ENCODE measurements at places on chromosomes 4 and X.

GRCh38 chr4:79450053-79450452 is 42.0 kb upstream of the GK2 start:
- no peak for ATAC-seq

DNA sequence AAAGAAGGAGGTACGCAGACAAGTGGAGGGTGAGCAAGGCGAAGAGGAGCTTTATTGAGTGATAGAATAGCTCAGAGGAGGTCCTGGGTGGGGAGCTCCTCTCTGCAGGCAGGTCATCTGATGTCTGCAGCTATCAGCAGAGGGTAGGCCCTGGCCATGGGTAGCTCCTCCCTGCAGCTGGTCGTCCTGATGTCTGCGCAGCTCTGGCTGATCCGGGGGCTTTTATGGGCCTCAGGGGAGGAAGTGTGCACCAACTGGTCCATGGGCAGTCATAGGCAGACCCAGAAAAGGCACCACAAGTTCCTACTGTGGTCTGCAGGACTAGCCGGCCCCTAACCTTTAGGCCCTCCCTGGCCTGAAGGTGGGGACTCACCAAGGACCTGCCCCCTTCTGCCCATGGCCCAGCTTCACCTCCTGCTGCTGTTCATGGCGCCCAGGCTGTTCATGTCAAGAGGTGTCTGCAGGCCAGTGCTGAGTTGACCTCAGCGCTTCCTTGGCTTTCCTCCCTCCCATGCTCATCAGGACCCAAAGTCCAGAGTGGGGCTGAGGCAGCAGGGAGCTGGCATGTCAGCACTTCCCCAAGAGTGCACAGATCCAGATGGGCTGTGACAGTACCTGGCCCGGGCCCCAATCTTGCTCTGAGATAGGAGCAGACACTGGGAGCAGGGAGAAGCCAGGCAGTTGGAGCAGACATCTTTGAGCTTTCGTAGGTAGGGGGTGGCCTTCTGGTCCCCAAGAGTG is 46.1 kb downstream of the ARAP2 start:
- ATAC-seq, result no peak

GRCh38 chrX:68894142-68894512 is 65.3 kb downstream of the EFNB1 start:
- no peak for ATAC-seq

DNA sequence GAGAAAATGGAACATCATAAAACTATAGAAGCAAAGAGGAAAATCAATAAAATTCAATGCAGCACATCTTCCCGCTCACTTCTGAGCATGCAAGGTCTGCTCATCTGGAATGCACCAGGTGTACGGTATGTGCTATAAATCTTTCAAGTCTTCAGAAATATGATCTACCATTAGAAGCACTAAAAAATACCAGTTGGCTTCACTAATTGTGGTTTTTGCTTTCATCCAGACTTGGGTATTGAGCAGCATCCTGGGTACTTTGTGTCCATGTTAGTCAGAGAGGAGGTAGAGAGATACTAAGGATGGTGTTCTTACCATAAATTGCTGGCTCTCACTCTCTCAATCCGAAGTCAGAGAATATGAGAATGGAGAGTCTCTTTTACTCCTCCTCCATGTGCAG is 477.1 kb downstream of the PPARGC1A start:
- no peak for ATAC-seq

- no peak for ATAC-seq
These were observed 6.1 kb upstream of the SPON2 start for GRCh38 chr4:1178300-1179088.

- no peak for ATAC-seq
These were observed 214.8 kb downstream of the SLC4A4 start for GRCh38 chr4:71553605-71554004.

DNA sequence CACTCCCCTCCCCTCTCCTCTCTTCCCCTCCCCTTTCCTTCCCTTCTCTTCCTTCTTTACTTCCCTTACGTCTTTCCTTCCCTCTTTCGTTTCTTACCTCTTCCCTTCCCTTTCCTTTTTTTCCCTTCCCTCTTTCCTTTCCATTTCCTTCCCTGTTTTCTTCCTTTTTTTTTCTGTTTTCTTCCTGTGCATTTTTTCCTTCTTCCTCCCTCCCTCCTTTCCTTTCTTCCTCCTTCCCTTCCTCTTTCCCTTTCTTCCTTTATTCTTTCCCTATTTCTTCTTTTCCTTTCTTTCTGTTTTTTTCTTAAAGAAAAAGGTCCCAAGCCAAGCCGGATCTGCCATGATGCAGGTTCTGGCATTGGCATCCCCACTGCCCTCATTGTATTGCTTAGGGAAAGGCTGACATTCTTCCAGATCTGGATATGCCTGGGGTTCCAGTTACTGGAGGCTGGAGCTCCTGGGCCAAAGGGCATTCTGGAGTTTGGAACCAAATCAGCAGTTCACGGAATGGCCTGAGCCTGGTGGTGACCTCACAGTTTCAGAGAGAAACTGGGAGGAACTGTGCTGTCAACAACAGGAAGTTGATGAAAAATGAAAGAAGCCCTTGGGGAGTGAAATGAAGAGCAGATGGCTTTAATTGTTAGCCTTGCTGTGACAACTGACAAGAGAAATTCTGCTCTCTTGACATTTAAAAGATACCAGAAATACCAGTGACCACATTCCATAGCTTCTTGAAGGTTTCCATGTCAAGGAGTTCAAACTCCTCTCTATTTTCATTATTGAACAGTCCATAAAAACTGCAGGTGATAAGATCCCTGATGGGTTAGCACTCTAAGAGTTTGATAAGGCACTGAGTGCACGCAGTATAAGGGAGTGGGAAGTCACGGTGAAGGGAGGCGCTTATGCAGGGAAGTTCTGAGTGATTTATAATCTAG is 622.1 kb downstream of the SPRY1 start:
- peak; percentile 56 for ATAC-seq

DNA sequence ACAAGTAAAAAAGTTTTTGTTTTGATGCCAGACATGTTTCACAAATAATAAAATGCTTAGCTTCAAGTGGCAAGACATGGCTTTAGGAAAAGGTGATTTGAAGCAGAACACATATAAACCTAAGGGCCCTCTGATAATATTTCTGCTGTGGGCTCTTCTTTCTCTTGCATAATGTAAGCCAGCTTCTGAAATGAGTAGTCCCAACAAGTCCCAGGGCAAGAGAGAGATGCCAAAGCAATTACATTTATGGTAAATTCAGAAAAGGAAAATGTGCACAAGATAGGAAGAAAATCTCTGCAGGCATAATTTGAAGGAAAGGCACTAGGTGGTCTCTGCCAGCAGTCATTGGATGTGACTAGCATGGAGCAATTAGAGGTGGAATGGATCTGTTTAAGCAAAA is 170.8 kb upstream of the GALNT7 start:
- no peak for ATAC-seq

DNA sequence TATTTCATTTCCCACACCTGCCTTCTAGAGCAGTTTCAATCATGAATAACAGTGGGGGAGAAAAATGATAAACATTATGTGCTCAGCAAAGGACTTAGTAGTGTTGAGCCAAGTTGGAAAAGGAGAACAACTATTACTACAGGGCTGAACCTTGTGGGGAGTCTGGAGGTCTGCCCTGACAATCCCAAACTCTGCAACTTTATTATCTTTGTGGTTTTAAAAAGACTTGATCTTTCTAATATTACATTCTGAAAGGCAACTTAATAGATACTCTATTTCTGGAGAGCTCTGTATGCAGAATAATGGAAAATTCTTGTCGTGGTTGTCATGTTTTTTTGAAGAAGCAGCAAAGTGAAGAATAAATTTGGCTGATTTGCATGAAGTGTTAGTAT is 116.1 kb downstream of the SPCS3 start:
- ATAC-seq, result no peak

DNA sequence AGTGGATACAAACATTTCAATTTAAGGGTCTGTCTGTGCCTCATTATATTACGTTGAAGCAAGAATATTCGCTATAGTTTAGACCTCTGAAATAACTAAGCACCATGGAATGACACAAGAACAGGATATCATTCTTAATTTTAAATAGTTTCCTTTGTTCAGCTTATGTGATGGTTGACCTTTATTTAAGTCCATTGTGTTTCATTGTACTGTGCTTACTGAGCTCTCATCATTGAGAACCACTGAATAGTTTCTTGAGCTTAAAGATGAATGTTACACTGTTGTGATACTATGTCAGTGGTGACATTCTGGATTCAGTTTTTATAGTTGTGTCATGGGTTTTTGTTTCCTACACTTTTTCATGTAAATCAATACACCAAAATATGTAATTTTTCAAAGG is 239.3 kb downstream of the RPA4 start:
- ATAC-seq, result no peak

GRCh38 chr4:51901363-51901762 is 58.4 kb downstream of the DCUN1D4 start:
- ATAC-seq, result no peak

DNA sequence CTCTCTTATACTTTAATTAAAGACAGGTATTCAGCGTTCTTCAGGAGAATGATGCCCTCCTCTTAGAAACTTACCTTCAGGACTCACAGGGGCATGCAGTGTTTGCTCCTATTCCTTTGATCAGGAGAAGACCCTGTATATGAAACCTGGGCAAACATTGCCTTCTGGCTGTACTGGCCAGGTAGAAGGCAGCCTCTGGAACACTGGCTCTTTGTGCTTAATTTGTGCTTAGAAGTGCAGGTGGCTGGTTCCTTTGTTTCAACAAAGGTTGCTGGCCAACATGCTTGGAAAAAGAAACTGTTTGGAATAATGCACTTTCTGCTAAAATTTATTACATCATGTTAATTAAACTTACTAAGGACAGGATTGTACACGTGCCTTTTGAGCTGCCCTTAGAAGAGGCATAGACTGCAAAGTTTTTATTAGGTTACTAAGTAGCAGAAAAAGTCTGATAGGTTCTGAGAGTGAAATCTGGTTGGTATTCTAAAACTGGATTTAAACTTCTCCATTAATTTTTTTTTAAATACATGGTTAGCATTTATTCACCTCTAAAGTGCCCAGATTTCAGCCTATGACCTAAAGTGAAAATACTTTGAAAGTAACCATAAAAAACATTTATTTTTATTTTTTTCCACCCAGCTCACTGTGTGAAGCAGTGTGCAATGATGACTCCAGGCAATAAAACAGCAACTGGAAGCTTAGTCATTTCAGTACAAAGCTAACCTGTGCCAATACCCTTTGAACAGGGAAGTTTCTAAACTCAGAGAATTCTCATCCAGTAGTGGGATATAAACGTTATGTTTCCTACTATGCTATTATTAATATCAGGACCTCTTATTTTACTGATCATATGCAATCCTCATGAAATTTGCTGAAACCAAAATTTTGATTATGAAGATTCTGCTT is 11.3 kb downstream of the RASSF6 start:
- ATAC-seq, result peak; percentile 35

GRCh38 chr4:169330095-169330494 is 59.3 kb upstream of the SH3RF1 start:
- no peak for ATAC-seq

DNA sequence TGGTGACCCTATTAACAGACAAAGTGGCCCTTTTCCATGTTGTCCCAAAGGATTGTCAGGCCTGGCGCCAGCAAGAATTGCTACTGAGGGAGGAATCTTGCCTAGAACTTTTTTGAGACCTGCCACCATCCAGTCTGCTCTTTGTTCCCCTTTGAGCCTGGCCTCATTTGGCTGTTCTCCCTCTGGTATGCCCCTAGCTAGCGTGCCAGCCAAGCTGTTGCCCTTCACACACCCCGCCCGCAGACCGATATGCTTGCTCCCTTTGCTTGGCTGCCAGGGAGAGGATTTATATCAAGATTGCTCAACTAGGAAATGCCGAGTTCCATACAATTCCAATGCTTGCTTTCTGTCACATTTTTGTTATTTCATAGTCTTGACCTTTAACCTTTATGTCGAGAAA is 24.4 kb downstream of the IGSF1 start:
- ATAC-seq, result no peak

- ATAC-seq, result no peak
These were observed 67.4 kb downstream of the APBB2 start for GRCh38 chr4:41146716-41147506.

- no peak for ATAC-seq
These were observed 1911.4 kb downstream of the STIM2 start for GRCh38 chr4:28772066-28772465.

- ATAC-seq, result no peak
These were observed 245.0 kb upstream of the HTR2C start for GRCh38 chrX:114338870-114339269.

- no peak for ATAC-seq
These were observed 29.2 kb downstream of the SLAIN2 start for GRCh38 chr4:48370260-48371134.

Data from activated T-helper 17 cell treated with anti-CD3 and anti-CD28 coated beads, Interleukin-2, amount 50 U/mL, for 72 hours (primary cell).